Glutamatergic neuron (in vitro differentiated cells): ENCODE measurements at places on chromosomes 6 and 20.

DNA sequence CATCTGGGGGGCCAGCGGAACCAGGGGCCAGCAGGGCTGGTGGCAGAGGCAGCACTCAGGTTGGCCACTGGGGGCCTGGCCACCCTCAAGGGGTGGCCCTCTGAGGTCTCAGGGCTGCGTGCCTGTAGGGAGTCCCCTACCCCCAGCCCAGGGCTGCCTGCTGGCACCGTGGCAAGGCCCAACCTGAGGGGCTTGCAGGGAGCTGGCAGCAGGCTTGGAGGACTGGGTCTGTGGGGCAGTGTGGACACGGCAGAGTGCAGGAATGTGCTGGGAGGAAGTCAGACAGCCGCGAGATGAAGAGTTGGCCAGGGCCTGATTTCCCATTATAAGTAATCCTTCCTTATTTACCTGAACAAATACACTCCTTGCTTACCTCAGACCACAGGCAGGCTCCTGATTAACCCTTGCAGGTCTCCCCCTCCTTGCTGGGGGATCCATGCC is at the start of gene SPDEF:
Gene SPDEF, minus strand, starts transcription at position 299 of the 441 bp plus-strand sequence. CDS start 11,874 bp downstream, outside the sequence.
- no peak for DNase-seq

GRCh38 chr20:53124803-53125202 is 152.6 kb downstream of the TSHZ2 start:
- no peak for DNase-seq

GRCh38 chr6:73713426-73714147 is 17.6 kb downstream of the CD109 start:
- DNase-seq = no peak

DNA sequence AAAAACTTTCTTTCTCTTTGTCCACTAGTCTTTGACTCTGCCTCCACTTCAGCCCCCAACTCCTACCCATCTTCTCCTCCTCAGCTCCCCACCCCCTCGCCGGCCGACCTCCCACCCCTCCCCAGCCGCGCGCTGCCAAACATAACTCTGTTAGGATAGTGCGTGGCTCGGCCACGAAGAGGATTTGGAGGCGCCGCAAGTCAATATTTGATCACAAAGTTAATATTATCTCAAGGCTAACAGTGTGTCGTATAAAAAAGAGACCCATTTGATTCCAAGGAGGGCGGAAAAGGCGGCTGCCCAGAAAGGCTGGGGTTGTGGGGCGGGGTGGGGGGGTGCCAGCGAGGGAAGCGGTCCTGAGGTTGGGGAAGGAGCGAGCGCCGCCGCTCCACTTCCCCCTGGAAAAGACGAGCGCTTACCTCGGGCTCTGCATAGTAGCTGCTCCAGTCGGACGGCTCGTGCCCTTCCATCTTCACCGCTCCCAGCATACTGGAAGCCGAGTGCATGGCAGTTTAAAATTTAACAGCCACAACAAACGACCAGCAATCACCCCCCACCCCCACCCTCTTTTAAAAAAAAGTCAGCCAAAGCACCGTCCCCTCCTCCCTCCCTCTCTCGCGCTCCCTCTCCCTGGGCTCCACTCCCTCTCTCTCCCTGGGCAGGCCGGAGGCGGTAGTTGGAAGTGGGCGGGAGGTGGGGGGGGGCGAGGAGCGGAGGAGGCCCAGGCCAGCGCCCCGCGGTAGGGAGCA is 425 bp downstream of the FOXA2 start:
- no peak for DNase-seq

GRCh38 chr20:25116739-25117458 is 35.0 kb upstream of the VSX1 start:
- no peak for DNase-seq

- DNase-seq = no peak
These were observed 30.4 kb downstream of the NTSR1 start for GRCh38 chr20:62739067-62739466.

DNA sequence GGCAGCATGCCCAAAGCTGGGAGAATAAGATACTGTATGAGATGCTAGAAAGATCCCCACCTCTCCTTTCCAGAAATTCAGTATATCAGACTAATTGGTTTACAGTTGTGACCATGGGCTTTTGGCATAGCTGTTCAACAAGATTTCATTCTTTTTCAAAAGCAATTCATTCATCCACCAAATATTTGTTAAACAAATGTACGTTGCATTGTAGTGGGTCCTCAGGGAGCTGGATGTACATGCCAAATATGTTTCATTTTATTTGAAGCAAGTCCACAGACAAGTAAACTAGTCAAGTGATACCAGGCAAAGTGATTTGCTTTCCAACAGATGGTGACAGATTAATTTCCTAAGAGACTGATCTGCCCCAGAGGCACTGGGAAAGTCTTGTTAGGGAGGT is 85.8 kb upstream of the ESR1 start:
- DNase-seq = no peak
